ENCODE measurements at places on chromosomes 16 and 17. TPM values are rescaled to one million over a fixed set of nuclear protein-coding genes. Genes with fewer than 3 reads are reported as not detected.

The KRT23 gene
- not detected for total RNA-seq

The SLC16A13 gene
- 1.2 TPM for total RNA-seq

The CD79B gene
- total RNA-seq, result 4.8 TPM

The DOC2B gene
- 6.8 TPM for total RNA-seq

The NOD2 gene
- 1.4 TPM for total RNA-seq

The CCL4 gene
- 0.86 TPM for total RNA-seq

The KRTAP3-2 gene
- not detected for total RNA-seq

- DNase-seq, result no peak
Observed at GRCh38 chr17:48368352-48368908, 61.6 kb downstream of the SKAP1 start.

GRCh38 chr16:20803561-20804214, 2.6 kb downstream of the ERI2 start:
- no peak for DNase-seq

DNA sequence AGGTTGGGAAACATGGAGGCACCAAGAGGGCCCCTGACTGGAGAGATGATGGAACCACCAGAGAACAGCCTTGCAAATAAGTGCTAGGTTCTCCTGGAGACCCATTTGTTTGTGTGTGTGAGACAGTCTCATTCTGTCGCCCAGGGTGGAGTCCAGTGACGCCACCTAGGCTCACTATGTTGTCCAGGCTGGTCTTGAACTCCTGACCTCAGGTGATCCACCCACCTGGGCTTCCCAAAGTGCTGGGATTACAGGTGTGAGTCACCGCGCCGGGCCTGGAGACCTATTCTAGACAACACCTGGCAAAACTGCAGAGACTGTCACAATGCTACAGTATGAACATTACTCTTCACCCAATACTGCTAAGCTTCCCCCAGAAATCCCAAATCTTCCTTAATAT, 1.5 kb downstream of the NPLOC4 start:
- DNase-seq, result no peak

GRCh38 chr16:80341263-80341662, 199.5 kb upstream of the DYNLRB2 start:
- no peak for DNase-seq

DNA sequence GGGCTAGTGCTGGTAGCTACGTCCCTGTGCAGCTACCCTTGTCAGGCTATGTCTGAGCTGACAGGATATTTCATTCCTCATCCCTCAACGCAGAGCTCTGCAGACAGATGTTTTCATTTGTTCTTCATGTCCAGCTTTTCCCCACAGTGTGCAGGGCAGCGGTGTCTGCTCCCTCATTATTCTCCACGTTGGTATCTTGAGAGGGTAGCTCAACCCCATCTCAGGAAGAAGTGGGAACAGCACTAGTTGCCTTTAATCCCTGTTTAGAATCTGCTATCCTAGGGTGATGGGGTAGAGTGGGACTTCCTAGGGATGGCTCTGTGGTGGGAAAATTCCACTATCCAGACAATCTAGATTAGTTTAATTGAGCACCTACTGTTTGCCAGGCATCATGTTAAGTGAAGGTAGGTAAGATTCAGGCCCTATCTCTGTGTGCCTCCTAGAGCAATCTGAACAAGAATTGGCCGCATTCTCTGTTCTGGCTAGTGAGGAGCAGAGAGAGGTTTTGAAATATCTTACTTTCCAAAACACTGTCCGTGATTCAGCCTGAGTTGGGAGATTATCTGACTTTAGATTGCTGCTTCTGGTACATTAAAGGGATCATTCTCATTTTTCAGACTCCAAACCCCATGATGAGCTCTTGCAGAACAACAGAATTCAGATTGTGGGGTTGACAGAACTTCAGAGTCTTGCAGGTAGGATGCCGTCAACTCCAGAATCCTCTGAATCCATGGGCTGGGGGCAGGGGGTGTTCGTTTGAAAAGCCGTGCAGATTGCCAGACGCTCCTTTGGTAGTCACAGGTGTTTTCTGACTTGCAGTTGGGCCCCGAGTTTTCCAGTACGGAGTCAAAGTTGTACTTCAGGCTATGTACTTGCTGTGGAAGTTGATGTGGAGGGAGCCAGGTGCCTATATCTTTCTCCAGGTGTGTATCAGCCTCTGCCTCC, 963 bp downstream of the ALG1 start:
- DNase-seq, result no peak

GRCh38 chr17:60559995-60560859, 34.2 kb upstream of the APPBP2 start:
- no peak for DNase-seq

DNA sequence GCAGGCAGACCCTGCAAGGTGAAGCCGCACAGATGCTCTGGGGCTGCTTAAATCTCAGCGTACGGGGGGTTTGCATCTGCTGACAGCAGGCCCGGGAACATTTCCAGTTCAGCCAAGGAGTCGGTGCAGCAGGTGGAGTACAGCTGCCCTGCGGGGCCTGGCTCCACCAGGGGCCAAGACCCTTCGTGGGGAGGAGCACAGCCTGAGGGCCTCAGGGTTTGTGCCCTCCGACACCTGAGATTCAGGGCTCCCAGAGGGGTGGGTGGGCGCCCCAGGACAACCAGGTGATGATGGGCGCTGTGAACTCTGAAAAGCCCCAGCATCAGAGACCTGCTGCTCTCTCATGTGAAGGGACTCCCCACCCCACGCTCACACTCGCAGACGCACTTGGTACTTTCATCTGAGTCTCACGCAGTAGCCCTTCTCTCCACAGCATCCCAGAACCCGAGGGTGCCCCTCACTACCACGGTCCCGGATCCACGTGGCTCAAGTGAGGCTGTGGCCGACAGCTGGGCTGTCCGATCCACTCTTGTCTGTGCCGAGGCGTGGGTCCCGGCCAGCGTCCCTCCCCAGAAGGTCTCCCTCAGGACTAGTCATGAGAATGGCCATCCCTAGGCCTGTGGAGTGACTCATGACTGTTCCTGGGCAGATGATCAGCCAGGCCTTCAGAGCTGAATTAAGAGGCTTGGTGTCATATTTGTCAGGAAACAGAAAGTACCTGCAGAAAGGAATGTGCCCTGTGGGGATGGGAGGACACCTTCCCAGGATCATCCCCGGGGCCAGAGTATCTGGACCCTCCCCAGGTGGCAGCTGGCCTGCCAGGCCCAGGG, 29.6 kb downstream of the ACSF3 start:
- DNase-seq, result peak; percentile 11

GRCh38 chr17:6120351-6120750, 50.2 kb downstream of the WSCD1 start:
- no peak for DNase-seq

DNA sequence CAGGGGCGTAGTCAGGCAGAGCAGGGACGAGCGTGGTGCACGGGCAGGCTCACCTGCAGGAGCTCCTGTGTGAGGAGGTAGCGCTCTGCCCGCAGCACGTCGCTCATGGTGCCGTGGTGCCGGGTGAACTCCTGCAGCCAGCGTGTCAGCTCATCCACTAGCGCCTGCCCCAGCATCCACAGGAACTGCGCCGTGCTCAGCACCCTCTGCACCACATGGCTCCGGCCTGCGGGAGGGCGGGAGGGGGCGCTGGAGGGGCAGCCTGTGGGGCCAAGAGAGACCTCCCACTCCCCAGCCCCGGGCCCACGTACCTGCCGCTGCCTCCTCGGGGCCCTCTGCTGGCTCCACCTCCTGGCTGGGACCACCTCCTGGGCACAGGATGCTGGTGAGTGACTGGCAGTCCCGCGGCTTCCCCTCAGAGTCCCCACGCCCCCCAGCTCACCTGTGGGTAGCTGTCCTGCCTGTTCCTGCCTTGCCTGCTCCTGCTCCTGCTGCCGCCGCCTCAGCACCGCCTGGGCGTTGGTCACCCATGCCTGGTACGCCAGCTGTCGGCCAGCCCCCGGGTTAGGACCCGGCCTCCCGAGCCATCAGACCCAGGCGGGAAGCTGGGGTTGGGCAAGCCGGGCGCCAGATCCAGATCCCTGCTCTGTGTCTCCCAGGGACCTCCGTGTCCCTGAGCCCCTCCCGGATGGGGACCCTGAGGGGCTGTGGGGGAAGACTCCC, 16.6 kb downstream of the CTU2 start:
- DNase-seq, result no peak

- no peak for DNase-seq
Observed at GRCh38 chr17:10631048-10631700, 25.9 kb downstream of the MYH3 start.

- no peak for DNase-seq
Observed at GRCh38 chr16:10930755-10931093, 11.5 kb downstream of the DEXI start.

GRCh38 chr16:88439016-88439415, 14.1 kb upstream of the ZFPM1 start:
- no peak for DNase-seq

- no peak for DNase-seq
Observed at GRCh38 chr16:79047337-79047736, 553.2 kb downstream of the MAF start.

DNA sequence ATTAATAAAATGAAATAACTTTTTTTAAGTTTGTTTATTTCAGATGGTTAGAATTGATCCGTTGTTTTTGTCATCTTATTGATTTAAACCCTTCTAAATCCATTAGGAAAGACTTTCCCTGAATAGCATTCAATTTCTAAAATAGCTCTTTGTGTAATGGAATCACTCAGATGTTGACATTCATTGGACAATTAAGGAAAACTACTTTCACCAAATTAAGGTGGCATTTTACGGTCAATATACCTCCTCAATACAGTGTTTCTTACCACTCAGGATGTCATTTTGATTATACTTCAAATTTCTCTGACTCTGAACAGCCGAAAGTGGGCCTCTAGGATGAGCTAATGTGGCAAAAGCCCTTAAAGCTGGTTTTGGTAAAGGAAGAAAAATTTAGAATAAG, 1.8 kb downstream of the ARL6IP1 start:
- no peak for DNase-seq

DNA sequence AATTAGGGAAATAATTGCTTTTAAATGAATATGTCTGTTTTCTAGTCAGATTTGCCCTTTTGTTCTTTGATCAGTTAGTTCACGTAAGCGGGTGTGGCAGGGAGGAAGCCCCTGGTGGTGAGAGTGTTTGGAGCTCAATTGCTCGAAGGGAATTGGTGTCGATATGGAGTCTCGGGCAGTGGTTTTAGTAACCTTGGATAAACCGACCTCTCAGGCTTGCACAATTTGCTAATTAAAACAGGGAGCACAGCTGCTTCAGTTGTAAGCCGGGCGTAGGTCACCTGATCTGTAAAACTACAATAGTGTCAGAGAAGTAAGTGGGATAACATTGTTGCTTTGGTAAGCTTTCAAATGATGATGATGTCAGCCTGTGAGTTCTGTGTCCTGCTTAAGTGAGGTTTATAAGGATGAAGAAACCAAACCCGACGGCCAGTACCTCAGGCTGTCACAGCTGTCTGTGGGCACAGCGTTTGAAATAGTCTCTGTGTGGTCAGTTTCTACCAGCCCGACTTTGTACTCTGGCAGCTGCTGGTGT, 2.9 kb downstream of the ZNF750 start:
- DNase-seq, result no peak

DNA sequence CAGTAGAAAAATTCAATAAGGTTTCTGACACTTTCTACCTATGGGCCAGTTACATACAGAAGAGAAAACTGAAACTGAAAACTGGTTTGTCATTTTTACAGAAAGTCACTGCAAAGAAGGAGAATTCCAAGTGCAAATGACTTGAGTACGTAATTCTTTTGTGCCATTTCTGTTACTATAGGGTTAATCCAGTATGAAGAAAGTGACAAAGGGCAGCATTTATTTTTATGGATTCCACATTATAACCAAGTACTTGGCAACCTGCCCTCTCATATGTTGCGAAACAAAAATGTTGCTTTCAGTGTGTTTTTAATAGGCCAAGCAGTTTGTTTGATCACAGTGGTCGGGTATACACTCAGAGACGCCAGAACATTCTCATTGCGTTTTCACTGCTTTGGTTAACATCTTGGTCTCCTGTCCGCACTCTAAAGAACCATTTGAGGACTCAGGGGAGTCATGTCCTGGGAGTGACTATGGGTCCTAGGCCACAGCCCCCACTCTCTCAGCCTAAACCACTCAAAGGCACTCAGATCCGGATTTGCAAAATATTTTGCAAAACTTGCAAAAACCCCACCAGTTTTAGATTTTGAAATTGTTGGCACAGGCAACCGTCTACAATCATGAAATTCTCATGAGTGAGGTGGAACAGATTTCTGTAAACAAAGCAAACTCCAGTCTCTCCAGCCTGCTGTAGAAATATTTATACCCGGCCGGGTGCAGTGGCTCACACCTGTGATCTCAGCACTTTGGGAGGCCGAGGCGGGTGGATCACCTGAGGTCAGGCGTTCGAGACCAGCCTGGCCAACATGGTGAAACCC, 15.4 kb upstream of the HELZ start:
- DNase-seq, result no peak

DNA sequence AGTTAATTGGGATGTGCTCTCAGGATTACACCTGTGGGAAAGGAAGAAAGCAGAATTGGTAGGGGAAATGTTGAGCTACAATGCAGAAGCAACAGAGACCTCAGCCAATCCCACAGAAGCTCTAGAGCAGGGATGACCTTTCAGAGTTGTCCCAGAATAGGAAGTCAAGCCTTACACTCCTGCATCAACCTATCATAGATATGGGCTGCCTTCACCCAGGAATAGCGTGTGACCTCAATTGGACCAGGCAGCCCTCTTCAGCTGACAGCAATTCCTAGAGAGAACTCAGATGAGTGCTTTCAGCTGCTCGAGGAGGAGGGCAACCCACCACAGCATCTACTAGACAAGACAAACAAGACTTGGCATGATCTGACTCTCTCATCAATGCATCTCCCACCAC, 189.7 kb downstream of the TMEM132E start:
- DNase-seq, result no peak

DNA sequence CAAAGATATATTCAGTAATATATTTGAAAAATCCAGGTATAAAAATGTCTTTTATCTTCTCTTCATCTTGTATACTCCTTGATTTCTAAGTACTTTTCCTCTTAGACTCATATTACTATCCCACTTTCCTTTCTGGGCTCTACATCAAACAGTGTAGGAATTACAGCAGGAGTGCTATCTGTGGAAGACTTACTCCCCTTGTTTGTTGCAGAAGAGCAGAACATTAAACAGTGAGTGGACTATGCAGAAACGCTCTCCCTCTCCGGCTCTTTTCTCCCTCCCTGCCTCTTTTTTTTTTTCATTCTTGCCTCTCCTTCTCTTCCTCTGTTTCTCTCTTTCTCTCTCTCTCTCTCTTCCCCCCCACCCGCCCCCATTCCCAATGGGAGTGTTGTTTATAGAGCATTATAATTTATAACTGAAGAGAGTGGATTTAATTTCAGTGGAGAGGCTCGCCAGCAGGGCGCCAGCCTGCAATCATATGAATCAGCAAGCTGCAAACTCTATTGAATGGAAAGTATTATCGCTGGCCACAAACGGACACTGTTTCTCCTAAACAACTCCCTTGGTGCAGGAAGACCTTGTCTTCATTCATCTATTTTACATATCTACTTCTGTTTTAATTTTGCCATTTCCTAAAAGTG, 242.3 kb upstream of the TBX2 start:
- DNase-seq, result no peak
